ENCODE measurements at places on chromosomes 6 and 20. TPM values are rescaled to one million over a fixed set of nuclear protein-coding genes. Genes with fewer than 3 reads are reported as not detected.
A peak's percentile ranks its signal among the peaks of the same experiment; 100 is the strongest.

DNA sequence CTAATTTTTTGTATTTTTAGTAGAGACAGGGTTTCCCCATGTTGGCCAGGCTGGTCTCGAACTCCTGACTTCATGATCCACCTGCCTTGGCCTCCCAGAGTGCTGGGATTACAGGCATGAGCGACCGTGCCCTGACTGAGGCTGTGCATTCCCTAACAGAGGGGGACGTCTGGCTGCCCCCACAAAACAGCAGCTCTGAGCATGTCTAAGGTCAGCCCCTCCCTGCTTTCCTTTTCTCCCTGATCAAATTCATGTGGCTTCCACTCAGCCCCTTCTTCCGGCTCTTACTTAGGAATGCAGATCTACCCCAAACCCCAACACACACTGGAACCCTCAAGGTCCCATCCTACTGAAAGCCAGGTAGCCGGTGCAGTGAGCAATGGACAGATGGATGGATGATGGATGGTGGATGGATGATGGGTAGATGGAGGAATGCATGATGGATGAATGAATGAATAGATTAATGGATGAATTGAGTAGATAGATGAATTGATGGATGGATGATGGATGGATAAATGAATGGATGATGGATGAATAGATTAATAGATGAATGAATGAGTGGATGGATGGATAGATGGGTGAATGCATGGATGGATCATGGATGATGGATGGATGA, 91.5 kb upstream of the BHLHE23 start:
- no peak for DNase-seq

GRCh38 chr6:113574147-113574546, 283.0 kb upstream of the MARCKS start:
- DNase-seq: no peak

GRCh38 chr6:33661106-33661838, 40.1 kb downstream of the ITPR3 start:
- DNase-seq: no peak

DNA sequence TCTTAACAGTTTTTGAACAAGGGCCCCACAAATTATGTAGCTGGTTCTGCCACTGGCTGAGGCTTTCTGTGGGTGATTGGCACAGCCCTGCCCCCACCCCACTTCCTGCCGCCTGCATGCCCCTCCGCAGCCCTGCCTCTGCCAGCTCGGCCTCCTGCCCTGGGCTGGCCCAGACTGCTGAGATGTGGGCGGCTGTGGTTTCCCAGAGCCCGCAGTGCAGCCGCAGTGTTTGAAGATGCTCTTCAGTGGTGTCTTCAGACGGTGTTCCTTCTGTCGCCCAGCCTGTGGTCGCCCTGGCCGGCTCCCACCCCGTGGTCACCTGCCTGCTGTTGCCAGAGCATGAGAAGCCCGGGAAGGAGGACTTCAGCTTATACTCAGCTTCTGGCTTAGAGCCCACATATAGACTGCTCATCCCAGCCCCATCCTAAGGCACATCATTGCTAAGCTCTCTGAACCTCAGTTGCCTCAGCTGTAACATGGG, 154.3 kb downstream of the VEGFA start:
- no peak for DNase-seq

GRCh38 chr6:96716221-96716620, 121.1 kb downstream of the GPR63 start:
- no peak for DNase-seq

- peak; percentile 59 for DNase-seq
Observed at GRCh38 chr20:20003031-20003954, 13.9 kb upstream of the NAA20 start.

DNA sequence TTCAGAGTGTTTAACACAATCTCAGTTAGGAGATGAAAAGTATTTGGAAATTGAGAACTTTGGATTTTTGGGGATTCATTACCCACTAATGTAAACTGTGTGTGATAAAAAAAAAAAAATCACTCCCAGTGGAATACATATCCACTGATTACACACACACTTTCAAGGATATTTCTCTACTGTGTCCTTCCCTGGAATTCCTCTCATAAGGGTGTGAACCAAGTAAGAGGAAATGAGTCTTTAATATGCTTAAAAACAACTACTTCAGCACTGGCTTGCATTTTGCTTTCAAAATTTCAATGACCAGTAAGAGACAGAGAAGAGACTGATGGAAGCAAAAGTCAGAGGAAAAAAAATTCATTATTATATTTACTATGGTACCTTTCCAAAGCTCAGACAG, 24.5 kb upstream of the MYCT1 start:
- DNase-seq: peak; percentile 60

GRCh38 chr6:28876710-28877109, 47.1 kb downstream of the TRIM27 start:
- DNase-seq: no peak

The PMEPA1 gene
- total RNA-seq: 1.4 TPM

The TAGAP gene
- not detected for total RNA-seq

The GSS gene
- total RNA-seq: 47.8 TPM

The NR2E1 gene
- not detected for total RNA-seq

The GHRH gene
- not detected for total RNA-seq
